CD4-positive, alpha-beta T cell treated with Interferon gamma for 1 hour (primary cell): ENCODE measurements at places on chromosomes 11 and 22.
A peak's percentile ranks its signal among the peaks of the same experiment; 100 is the strongest.

GRCh38 chr11:71383461-71383860, 64.7 kb downstream of the DHCR7 start:
- peak; percentile 27 for DNase-seq

- DNase-seq, result no peak
Measured at GRCh38 chr22:49693416-49693815, 134.3 kb downstream of the BRD1 start.

- no peak for DNase-seq
Measured at GRCh38 chr22:20095521-20095920, 15.5 kb downstream of the DGCR8 start.

DNA sequence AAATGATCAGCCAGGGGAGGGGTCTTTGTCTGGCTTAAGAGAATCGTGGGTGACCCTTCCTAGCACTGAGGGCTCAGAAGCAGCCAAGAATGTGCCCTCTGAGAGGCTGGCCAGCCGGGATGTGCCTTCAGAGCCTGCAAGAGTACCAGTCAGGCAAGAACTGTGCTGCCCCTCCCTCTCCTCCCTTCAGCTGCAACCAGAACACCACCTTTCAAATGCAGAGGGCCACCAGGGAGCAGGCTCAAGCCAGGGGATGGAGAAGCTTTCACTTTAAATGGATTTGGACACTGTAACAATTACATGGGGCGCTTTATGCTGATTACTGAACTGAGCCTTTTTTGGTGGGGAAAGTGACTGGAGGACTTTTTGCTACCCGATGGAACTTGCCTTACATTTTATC, 44.9 kb upstream of the TENM4 start:
- DNase-seq, result no peak

DNA sequence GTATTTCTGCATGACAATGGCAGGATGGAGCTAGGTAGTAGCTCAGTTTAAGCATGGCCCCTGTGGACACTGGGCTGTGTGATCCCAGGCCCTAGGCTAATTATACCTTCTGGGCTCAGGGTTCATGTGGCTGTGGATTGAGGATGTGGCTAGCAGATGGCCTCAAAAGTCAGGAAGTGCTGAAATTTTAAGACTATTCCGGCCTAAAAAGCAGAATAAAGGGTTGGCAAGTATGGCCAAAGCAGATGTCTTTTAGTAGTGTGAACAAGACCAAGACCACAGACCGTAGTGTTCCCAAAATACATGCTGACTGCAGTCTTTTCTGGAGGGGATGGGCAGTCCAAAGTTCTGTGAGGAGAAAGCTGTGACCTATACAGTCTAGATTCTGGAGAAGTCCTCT, 115.7 kb upstream of the RAG2 start:
- DNase-seq, result no peak

DNA sequence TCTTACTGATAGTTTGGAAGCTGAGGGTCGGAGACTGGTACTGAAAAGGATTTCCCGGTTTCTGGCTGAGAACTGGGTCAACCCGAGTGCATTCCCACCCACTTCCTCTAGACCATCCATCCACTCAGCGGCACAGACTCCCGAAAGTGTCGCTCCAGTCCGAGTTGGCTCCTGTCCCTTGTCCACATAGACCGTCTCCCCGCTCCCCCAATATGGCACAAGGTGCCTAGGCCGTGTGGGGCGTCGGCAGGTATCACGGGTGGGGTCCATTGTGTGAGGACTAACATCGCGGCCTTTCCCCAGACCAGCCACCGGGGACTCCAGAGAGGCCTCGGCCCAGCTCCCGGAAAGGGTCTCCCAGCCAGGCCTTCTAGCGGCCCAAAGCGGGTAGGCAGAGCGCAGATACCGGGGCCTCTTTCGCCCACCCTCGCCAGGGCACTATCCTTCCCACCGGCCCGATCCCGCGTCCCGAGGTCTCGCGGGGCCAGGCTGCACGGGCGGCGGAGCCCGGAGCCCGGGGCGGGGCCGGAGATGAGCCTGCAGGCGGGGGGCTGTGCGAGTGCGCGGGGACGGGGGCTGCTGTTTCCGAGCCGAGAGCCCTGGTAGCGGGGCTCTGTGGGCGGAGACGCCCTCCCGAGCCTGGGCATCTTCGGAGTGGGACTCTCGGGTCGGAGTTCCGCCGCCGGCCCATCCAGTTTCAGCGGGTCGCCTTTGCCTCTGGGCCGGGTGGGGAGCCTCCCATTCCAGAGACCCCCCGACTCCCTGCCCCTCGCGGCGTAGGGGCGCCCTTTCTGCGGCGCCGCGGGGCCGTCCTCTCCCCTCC, 21.1 kb downstream of the SERPINH1 start:
- DNase-seq, result peak; percentile 56

- DNase-seq, result no peak
Measured at GRCh38 chr11:107043242-107044006, 25.1 kb upstream of the GUCY1A2 start.

DNA sequence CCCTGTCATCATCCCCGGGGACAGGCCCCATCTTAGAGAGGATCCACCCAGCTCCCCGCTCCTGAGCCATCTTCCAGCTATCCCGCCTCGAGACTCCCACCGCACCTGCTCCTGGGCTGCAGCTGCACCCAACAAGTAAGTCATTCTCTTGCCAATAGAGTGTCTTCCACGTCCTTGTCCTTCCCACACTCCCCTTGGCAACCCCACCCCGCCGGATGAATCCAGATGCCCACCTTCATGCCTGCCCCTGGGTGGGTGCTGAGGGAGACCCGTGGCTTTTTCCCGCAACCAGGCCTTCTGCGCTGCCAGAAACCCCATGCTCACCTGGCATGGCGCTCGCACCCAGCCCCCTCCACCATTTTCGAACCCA, 11.1 kb upstream of the C11orf24 start:
- DNase-seq, result no peak

GRCh38 chr11:117809236-117810055, 12.4 kb upstream of the DSCAML1 start:
- DNase-seq, result peak; percentile 62

DNA sequence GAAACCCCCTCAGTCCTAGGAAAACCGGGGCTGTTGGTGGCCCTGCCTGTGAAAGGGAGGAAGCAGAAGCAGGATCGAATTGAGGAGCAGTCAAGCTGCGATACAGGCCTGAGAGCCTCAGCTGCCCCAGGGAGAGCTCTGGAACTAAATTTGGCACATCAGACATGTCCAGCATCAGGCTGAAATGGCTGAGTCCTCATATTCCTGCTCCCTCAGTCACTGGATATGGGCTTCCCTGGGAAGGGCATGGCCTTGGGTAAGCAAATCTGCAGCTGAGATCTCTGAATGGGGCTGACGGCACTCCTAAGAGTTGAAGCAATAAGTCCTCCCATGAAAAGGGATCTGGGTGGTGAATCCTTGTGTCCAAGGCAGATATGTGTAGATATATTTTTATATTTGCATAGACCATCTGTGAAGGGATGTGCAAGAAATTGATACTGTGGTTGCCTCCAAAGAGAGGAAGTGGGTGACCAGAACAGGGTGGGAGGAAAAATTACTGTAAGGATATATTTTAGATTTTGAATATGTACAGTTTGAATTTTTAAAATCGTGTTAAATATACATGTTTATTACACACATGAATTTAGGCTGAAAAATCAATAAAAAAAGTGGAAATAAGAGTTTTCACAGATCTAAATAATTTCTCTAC, 45.5 kb downstream of the APIP start:
- no peak for DNase-seq

GRCh38 chr11:10322401-10322800, 17.5 kb downstream of the ADM start:
- DNase-seq, result no peak

- DNase-seq, result no peak
Measured at GRCh38 chr22:24091551-24092420, 80.7 kb downstream of the CABIN1 start.

DNA sequence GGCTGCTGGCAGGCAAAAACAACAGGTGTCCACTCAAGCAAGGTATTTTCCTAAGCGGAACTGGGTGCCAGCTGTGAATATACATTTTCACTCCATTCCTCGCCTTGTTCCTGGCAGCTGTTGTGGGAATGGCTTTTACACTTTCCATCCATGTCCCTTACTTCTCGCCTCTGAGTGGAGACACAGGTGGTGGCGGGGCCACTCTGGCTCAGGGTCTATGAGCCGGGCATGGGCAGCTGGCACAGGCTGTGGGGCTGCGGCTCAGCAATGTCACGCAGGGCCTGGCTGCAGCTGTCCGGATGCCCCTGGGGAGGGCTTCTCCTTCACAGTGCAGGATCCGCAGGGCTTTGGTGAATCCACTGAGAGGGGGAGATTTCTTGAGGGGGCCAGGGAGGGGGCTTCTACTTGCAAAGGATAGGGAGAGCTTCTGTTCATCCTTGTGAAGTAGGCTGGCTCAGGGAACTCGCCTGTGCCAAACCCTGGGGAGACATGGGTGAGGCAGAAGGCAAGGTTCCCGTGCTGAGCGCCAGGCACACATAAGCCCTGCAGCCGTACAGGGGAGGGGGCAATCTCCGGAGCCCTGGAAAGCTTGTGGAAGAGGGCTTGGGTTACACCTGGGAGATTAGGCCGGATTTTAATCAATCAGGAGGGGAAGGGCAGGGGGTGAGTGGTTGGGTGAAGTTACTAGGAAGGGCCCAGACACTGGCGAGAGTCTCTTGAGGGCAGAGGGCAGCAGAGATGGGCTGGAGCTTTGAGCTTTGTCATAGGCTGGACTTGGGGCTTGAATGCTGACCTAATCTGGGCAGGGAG, 45.7 kb downstream of the KCNQ1OT1 start:
- DNase-seq, result no peak

DNA sequence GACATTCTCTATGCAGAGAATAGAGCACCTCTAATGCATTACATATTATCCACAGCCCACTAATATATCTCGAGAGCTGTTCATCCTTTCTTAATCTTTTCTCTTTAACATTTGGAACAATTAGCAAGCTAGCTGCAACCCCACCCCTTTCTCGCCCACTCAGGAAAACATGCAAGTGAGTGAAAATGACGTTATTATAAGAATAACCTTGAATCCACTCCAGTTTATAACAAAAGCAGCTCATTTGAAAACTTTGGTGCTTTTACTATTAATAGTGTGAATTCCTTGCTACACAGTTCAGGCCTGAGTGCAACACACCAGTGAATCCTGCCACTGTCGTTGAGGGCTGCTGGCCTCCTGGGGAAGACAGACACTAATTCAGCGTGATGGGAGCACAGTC, 63.3 kb upstream of the BMAL1 start:
- no peak for DNase-seq

GRCh38 chr11:102010776-102011494, 36.3 kb upstream of the CFAP300 start:
- no peak for DNase-seq

DNA sequence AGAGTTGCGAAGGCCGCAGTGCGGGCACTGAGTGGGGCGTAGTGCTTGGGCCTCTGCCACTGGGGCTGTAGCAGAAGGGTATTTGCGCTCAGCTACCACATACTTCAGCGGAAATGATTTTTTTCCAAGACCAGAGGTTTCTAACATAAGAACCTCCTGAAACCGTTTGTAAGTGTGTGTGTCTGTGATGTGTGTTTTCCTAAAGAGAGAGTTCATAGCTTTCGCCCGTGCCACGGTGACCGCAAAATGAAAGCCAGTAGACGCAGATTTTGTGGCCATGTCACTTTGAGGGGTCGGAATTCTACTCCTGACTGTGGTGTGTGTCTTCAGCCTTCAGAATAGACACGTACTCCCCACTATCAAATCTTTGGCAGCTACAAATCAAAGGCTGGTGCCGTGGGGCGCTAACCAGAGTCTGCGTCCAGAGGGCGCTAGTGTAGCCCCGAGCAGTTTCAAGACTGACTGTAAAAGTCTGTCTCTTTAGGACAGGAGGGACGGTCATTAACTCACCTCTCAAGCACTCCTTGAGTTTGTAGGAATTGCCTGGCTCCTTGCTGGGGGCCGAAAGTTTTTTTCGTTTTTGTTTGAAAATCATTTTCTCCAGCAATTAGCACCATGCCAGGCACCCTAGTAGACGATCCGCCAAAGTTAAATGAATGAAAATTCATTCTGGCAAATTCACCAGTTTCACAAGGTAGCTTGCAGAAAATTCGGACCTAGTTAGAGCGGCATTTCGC, 2.5 kb upstream of the CALCA start:
- DNase-seq, result peak; percentile 29

DNA sequence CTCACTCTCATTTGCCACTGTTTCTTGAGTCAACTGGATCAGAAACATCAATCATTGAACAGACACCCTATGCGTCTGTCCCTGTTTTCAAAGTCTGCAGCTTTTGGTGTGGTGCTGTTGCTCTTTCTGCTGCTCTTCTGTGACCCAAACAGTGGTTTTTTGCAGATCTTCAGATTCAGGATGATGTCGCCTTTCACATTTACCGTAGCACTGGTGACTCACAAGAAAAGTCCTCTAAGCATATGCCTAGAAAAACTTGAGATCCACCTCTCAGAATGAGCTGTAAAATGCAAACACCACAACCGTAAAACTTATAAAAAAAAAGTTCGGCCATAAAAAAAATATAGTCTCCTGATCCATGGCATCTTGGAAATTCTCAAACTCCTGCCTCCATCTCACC, 400.4 kb downstream of the NTM start:
- no peak for DNase-seq

DNA sequence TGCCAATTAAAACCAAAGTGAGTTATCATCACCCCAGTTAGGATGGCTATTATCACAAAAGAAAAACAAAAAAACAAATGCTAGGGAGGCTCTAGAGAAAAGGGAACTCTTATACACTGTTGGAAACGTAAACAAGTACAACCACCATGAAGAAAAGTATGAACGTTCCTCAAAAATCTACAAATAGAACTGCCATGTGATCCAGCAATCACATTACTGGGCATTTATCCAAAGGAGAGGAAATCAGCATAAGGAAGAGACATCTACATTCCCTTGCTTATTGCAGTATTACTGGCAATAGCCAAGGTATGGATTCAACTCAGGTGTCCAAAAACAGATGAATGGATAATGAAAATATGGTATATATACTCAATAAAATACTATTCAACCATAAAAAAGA, 1145.1 kb downstream of the LRRC4C start:
- DNase-seq, result no peak

DNA sequence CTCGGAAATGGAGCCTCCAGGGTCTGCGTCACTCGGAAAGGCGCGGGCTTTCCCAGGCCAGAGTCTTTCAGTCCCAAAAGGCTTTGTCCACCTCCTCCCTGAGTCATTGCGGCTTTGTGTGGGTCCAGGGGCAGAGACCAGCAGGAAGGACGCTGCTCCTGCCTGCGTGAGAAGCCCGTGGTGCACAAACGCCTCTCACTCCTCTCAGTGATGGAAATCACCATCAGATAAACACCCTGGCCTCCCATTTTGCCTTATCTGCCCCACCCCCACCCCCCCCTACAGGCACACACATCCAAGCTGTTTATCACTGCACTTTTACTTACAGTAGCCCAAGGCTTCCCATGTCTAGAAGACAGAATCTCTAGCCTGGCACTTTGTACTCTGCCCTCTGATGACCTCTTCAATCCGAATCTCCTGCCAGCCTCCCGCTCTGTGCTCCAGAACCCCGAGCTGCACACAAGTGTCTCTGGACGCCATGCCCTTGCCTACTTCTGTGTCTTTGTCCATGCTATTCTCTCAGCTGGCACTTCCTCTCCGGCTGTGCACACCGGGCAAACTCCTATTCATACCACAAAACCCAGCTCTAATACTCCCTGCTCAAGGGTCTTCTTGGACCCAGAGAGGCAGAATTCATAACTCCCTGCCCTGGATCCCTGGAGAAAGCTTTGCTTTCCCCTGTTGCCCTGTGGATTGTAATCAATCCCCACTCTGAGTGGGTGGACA, 954.6 kb downstream of the TBC1D22A start:
- no peak for DNase-seq

GRCh38 chr11:72859126-72859525, 44.9 kb downstream of the ATG16L2 start:
- no peak for DNase-seq

GRCh38 chr22:31162015-31162765, 2.2 kb downstream of the RNF185 start:
- DNase-seq, result no peak
